Stimulated activated CD8-positive, alpha-beta memory T cell treated with anti-CD3 and anti-CD28 coated beads, Interleukin-4, amount 100 ng/mL, for 1 hour (primary cell): ENCODE measurements at places on chromosomes 16 and 17.

DNA sequence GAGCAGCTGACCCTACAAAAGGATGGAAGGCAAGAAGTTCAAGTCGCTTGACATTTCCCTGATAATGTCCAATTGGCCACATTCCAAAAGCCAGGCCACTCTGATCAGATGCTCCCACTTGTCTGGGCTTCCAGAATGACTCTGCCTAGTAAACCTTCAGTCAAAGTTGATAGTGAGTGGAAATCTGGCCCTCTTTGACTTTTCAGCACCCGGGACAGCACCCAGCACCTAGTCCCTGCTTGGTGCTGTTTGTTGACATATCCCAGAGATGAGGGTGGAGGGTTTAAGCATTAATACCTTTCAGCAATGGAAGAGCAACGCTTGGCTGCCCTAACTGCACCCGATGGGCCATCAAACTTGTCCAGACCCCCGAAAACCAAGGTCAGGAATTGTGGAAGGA is 131.3 kb downstream of the AIPL1 start:
- DNase-seq = no peak

DNA sequence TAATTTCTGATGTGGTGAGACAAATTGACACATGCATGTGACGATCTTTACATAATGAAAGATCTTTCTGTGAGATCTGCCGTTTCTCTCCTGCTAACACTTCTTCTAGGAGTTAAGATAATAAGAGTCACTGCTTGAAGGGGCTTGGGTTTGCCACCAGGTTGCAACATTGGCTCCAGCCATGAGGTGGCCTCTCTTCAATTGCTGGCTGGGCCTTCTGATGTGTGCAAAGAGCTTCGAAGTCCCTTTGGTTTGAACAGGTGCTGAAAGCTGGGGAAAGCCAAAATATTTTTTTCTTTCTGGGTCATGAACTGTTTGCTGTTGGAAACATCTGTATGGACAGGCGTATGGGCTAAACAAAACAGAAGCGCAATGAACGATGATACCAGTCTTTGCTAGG is 204.1 kb upstream of the SALL1 start:
- no peak for DNase-seq

DNA sequence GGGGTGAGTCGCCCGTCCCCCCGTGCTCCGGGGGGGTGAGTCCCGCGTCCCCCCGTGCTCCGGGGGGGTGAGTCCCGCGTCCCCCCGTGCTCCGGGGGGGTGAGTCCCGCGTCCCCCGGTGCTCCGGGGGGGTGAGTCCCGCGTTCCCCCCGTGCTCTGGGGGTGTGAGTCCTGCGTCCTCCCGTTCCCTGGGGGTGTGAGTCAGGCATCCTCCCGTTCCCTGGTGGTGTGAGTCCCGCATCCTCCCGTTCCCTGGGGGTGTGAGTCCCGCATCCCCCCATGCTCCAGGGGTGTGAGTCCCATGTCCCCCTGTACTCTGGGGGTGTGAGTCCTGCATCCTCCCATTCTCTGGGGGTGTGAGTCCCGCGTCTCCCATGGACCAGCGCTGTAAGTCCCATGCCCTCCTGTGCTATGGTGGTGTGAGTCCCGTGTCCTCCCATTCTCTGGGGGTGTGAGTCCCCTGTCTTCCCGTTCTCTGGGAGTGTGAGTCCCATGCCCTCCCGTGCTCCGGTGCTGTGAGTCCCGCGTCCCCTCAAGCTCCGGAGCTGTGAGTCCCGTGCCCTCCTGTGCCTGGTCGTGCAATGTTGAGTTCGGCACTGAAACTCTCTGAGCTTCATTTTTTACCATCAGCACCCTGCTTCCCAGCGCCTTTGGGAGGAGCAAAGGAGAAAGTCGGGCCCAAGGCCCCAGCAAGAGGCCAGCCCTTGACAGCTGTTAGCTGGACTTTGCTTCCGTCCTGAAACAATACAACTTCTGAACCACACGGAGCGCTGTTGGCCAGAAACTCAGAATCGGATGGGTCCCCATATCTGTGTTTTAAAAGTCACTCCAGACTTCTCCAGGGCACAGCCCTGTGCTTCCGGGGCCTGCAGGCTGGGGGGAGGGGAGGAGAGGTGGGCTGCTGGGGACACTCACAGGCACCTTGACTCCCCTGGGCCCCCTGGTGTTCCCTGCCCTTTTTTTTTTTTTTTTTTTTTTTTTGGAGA is 11.5 kb upstream of the ZC3H18 start:
- DNase-seq = no peak

DNA sequence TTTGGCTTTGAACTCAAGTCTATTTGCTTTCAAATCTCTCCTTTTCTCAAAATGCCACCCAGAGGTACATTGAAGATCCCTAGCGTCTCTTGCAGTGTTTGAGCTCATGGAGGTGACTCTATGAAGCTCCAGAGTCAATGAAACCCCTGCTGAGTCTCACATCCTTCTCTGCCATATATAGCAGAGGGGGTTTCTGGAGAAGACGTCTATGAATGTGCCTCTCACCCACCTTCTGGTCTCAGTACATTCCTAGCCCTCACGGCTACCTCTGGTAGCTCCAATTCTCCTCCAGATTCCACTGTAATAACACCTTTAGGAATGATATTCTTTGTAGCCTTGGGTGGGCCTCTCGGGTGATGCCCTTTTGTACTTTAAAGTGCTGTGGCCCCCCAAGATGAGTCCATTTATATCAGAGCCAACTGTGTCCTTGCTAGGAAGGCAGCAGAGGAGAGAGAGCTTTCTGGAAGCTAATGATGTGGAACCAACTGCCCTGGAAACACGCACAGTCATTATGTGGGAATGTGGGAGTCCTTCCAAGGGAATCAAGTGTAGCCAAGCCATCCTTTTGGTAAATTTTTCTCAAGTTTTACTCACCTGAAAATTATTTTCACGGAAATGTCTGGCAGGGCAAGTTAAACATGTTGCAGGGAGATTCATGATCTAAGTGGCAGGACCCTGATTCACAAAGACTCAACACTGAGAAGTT is 123.4 kb downstream of the ASIC2 start:
- no peak for DNase-seq

- peak; percentile 83 for DNase-seq
Observed at GRCh38 chr16:71808593-71809459, at the start of gene AP1G1. Gene AP1G1 (minus strand): TSS chr16:71808834. CDS start chr16:71789479, 19,355 bp downstream.

- no peak for DNase-seq
Observed at GRCh38 chr17:13725288-13725990, 123.7 kb upstream of the HS3ST3A1 start.

DNA sequence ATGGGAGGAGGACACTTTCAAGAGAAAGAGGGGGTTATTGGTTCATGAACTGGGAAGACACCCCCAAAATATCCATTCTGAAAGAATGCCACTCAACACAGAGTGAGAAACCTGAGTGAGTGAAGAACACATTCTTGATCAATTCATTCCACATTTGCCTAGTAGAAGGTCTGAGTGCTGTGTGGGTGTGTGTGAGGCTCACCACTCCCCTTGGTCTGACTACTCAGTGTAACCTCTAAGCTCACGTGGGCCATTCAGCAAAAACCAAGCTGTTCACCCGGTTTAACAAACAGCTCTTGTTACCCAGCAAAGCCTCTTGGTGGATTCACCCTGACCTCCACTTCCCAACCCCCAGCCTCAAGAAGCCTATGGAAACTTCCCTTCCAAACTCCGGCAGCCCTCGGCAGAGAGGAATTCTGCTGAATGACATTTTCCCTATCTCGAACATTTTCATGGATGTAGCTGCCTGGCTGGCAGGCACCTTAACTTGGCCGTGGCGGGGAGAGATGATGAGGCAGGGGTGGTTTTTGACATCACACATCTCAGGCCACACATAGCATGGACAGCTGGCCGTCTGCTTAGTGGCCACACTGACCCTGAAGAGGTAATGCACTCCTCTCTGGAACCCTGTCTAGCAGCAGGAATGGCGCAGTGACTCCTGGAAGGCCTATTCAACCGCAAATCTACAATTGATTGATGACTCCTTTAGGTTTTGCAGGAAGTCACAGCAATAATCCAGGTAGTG is 11.6 kb downstream of the ST6GALNAC1 start:
- no peak for DNase-seq

GRCh38 chr16:53358884-53359283 is 75.4 kb upstream of the RBL2 start:
- no peak for DNase-seq

DNA sequence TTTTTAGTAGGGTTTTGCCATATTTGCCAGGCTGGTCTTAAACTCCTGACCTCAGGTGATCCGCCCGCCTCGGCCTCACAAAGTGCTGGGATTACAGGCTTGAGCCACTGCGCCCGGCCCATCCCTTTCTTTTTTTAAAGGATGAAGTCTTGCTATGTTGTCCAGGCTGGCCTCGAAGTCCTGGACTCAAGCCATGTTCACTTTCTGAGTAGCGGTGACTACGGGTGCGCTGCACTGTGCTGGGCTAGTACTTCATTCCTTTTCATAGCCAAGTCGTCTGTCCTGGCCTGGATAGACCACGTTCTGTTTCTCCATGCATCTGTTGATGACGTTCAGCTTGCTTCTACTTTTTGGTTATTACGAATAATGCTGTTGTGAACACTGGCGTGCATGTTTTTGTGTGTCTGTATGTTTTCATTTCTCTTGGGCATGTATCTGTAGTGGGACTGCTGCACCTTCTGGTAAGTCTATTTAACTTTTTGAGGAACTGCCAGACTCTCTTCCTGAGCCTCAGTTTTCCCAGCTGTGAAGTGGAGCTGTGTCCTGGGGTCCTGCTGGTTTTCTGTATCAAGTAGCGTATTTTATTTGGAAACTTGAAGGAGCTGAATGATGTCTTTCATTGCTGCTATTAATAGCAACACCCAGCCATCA is 40.0 kb upstream of the GSE1 start:
- DNase-seq = no peak

DNA sequence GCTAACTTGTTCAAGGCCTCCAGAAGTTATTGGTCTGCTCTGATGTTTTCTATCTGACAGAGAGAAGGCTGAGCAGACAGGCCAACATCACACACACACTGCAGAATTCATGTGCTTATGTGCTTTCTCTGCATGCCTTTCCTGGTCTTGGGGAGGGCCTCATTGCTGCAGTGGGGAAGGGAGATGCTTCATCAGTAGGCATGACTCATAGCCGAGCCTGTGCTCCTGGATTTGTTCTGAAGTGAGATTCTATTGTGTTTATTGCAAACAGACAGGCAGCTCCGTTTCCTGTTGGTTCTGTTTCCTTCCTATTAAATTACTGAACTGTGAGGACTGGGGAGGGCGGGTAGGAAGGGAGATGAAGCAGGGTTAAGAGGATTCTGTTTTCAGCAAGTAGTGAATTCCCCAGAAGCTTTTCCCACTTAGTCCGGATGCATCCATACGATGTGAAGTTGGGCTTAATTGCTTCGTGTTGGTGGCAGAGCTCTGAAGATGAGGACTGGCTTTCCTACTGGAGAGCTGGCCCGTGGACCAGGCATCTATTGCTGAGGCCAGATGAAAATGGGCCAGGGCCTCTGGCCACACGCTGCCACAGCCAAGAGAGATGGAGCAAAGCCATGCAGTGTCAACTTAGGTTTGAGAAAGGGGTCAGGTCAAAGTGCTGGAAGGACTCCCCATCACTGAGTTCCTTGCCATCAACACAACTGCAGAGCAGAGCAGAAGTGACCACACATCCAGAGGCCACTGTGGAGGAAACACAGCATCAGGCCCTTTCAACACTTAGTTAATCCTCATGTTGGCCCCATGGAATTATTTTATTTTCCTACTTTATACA is 179.3 kb downstream of the UTP18 start:
- DNase-seq = no peak

- no peak for DNase-seq
Observed at GRCh38 chr17:41455236-41455635, 11.9 kb downstream of the KRT32 start.

DNA sequence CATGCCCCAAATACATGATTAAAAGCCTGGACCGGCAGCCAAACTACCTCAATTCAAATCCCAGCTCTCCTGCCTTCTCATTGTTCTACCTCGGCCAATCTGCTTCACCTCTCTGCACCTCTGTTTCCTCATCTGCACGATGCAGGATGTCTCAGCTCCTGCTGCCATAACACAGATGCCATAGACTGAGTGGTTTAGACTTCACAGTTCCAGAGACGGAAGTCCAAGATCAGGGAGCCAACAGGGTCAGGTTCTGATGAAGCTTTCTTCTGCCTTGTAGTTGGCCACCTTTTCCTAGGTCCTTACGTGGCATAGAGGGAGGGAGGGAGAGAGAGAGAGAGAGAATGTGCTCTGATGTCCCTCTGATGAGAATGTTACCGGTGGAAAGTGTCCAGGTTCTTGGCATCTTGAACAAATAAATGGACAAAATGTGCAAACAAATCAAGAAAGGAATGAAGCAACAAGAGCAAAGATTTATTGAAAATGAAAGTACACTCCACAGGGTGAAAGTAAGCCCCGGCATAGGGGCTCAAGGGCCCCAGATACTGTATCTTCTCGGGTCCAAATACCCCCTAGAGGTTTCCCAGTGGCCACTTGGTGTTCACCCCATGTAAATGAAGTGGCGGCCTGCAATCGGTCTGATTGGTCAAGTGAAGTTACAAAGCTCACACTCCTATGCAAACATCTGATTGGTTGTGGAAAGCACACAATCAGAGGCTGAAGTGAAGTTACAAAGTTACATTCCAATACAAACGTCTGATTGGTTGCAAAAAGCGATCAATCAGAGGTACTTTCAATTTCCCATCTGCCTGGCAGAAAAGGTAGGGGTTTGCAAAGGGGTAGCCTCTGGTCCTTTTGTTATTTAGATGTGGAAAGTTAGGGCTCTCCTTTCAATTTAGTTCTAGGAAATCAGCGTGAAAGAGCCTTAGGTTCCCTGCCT is 43.3 kb upstream of the ZCCHC14 start:
- no peak for DNase-seq

- DNase-seq = peak; percentile 53
Observed at GRCh38 chr16:68074850-68075555, 10.2 kb upstream of the NFATC3 start.

DNA sequence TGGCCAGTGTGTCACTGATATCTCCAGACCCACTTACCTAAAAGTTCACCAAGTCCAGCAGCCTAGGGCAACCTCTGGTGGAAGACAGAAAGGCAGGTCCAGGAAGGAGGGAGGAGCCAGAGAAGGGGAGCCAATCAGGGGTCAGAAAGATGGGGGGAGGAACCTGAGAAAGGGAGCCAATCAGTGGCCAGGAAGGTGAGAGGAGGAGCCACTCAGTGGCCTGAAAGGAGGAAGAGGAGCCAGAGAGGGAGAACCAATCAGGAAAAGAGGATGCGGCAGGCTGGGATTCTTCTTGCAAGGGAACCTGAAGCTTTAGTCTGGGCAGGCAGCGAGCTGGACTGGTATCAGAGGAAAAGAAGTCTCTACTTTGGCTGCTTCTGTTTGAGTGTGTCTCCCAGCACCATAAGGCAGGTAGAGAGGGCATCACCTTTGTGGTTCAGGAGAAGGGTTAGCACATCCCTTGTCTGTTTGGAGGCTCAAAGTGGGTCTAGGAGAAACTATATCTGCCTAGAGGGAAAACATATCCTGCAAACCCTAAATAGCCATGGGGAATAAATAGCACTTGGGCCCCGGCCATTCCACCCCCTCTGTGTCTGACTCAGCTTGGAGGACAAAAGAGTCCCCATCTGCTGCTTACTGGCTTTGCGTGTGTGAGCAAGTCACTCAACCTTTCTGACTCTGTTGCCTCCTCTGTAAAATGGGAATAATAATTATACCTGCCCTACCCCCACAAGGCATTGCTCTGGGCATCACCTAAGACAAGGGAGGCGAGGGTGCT is 43.4 kb upstream of the CRHR1 start:
- DNase-seq = no peak
